Fibroblast of lung (primary cell): ENCODE measurements at places on chromosomes 2 and 18. TPM values are rescaled to one million over a fixed set of nuclear protein-coding genes. Genes with fewer than 3 reads are reported as not detected.

Gene SLC23A3
- polyA plus RNA-seq = 0.29 and 0.52 TPM in 2 replicates

DNA sequence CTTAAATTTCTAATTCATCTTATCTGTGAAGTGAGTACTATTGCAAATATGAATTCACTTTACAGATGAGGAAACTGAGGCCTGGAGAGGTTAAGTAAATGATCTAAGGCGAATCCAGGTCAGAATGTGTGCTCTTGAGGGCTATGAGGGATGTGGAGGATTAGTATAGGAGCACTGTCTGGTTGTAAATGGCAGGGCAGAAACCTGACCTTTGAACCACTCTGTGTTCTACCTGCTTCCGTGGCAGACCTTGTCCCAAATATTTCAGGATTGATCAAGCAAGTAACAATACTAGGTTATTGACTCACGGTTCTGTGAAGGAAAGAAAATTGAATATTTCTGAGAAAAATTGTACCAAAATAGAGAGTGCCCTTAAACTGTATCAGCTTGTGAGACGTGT lies 74.7 kb downstream of the PTPRM start:
- H3K27me3 ChIP-seq = no peaks in the 10 kb centered on the region
- no peak for DNase-seq
- no peaks in the 10 kb centered on the region for H3K4me1 ChIP-seq
- H3K4me3 ChIP-seq = no peak overlapping the region

Gene PPP4R3B
- polyA plus RNA-seq = 24.5 and 27.5 TPM in 2 replicates

- H3K27ac ChIP-seq = peak overlapping the region; percentile 55
- peaks cover 33% of the 10 kb centered on the region for H3K4me1 ChIP-seq
- H3K4me3 ChIP-seq = no peak overlapping the region
- H3K27me3 ChIP-seq = no peaks in the 10 kb centered on the region
- peak; percentile 96 for DNase-seq
- no peaks in the 10 kb centered on the region for H3K36me3 ChIP-seq
These were observed 416.5 kb downstream of the MEIS1 start for GRCh38 chr2:66851449-66851872.

GRCh38 chr2:88187038-88187676 lies 17.0 kb downstream of the THNSL2 start:
- no peaks in the 10 kb centered on the region for H3K36me3 ChIP-seq
- H3K27ac ChIP-seq = no peak overlapping the region
- H3K4me1 ChIP-seq = no peaks in the 10 kb centered on the region

- peaks cover 6% of the 10 kb centered on the region for H3K4me1 ChIP-seq
- H3K4me3 ChIP-seq = no peak overlapping the region
- H3K36me3 ChIP-seq = no peaks in the 10 kb centered on the region
- H3K27ac ChIP-seq = no peak overlapping the region
- no peaks in the 10 kb centered on the region for H3K27me3 ChIP-seq
These were observed 29.0 kb downstream of the DOK1 start for GRCh38 chr2:74583504-74583903.

Gene HNMT
- 33.7 and 45.9 TPM in 2 replicates for polyA plus RNA-seq

Gene TTR
- not detected in 2 replicates for polyA plus RNA-seq

DNA sequence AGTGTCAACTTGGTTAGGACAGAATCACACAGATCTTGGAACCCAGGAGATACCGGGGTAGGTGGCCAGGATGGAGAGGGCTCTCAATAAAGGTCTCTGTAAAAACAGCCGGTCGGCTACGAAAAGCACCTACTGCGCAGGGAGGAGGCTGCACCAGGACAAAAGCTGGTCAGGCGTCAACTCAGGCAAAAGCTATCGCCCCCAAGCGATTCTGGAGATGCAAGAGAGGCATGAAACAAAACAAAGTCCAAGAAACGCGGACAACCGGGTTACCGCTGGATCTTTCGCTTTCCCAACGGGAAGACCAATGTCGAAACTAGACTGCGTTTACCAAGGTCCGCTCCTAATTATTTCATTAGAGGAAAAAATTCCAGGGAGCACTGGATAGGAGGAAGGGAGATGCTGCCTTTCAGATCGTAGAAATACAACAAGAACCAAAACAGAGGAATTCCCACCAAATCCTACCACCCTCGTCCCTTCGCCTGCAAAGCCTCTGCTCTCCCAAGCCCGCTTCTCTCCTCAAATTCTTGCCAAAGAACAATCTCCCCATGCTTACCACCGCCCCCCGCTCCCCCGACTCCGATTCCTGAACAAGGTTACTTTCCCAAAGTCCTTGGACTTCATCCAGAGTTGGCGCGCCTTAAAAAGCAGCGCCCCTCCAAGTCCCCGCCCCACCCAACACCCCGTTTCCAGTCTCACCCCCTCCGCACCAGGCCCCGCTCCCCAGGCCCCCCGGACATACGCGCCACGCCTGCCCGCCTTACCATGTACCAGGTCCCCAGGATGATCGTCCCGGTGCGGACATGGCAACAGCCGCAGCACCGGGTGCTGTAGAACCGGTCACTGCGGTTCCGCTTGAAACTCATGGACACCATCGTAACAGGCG lies 539 bp downstream of the LAPTM4A start:
- H3K4me3 ChIP-seq = peak overlapping the region; percentile 96
- peaks cover 3% of the 10 kb centered on the region for H3K4me1 ChIP-seq
- no peaks in the 10 kb centered on the region for H3K27me3 ChIP-seq
- peak; percentile 78 for DNase-seq
- peak overlapping the region; percentile 99 for H3K27ac ChIP-seq
- H3K36me3 ChIP-seq = no peaks in the 10 kb centered on the region

DNA sequence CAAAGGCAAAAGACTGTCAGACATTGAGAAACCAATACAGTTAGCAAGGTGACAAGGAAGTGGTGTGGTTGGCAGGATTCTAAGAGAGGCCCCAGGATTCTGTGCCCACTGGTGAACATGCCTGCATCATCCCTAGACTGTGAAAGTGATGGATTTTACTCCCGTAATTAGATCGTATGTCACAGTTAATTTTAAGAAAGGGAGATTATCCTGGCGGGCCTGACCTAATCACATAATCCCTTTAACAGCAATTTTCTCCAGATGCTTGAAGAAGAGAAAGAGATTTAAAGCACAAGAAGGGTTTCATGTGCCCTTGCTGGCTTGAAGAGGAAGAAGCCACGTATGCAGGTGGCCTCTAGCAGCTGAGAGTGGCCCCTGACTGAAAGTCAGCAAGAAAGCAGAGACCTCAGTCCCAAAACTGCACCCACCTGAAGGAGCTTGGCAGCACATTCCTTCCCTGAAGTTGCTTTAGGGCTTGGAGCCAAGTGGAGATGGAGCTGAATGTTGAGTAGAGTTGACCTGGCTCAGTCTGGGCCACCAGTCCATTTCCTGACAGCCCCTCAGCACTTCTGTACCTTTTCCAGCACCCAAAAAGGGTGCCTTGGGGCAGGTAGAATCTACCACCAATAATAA lies 49.1 kb downstream of the GTF3C3 start:
- H3K27ac ChIP-seq = no peak overlapping the region
- no peak for DNase-seq
- H3K27me3 ChIP-seq = no peaks in the 10 kb centered on the region
- H3K36me3 ChIP-seq = no peaks in the 10 kb centered on the region
- no peaks in the 10 kb centered on the region for H3K4me1 ChIP-seq
- no peak overlapping the region for H3K4me3 ChIP-seq
